ENCODE measurements at places on chromosomes 5 and 9.

DNA sequence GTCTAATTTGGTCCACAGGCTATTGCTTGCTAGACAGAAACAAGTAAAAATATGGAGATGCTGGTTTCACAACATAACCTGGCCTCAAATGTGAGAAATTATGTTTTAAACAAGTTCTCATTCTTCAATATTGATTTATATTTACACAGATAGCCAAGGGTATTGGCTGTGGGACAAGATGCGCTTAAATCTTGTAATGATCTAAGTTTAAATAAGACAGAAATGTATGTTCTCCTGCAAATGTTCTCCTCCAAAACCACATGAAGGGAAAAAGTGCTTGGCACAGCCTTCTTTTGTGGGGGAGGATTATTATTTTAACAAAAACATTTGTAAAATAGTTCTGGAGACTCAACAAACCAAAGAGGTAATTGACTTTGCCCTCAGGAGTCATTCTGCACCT lies 356.0 kb downstream of the DMAC1 start:
- no peak for DNase-seq

- DNase-seq = no peak
Measured at GRCh38 chr5:154647114-154647760, 107.9 kb upstream of the LARP1 start.

DNA sequence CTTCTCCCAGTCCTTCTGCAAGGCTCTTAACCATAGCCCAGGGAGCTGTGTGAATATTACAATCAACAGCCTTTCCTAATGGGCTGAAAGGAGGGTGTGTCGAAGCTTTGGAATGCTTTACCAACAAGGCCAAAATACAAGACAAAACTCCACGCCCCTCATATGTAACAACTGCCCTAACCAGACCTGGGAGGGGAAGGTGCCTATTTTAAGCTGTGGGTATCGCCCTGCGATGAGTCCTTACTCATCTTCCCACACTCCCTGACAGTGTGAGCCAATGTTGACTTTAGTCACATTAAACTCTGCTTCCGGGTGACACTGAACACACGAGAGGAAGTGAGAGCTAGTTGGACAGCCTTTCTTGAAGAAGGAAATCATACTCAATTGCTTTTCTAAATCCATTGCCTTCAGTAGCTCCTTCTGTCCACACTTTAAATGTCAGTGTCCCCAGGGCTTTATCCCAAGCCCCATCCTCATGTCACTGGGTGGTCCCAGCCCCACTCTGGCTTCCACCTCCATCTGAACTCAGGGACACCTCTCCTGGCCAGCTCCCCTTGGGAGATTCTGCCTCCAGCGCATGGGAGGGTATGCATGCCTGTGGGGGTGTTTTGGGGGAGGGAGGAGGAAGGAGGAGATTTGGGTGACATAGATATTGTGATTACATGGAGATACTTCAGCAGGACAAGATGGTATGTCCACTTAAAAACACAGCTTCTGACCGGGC lies 6.5 kb upstream of the TBC1D9B start:
- DNase-seq = no peak

DNA sequence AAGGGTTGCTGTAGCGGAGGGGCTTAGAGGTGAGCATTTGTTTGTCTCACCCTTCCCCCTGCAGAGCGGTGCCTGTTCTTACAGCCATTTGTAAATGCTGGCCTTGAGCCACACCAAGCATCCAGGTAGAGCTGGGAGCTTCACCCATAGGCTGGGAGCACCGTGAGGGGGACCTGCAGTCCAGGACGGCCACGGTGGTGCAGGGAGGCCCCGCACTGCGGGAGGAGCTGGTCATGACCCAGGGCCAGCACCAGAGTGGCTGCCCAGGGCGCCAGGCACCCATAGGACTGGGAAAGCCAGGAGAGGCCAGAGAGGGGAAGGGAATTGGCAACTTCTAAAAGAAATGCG lies 197.3 kb upstream of the ADAMTS16 start:
- DNase-seq = no peak

DNA sequence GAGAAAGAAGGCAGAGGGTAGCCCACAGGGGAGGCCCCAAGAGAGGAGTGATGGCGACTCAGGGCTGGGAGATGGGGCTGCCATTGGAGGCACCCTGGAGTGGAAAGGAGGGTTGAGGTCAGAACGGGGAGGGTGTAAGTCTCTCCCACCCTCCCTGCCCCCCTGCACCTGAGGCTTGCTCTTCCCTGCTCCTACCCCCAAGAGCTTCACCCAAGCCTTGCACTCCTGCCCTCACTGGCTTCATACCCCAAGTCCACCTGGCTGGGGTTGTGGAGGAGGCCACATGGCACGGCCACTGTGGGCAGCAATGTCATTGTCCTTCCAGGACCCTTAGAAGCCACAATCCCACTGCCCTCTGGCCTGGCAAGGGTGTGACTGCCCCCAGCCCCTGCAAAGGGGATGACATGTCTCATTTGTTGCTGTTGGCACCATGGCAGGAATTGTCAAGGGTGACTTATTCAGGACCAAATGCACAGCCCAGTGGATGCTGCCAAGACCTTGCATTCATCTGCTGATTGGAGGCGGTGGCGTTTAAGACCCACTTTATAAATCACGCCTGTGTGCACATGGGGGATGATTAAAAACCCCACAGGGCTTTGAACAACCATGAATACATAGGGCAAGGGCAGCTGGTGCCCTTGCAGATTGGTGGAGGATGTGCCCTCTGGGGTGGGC lies 47.6 kb upstream of the RNU6ATAC start:
- DNase-seq = no peak

- no peak for DNase-seq
Measured at GRCh38 chr5:59568161-59568560, 325.4 kb downstream of the PDE4D start.

DNA sequence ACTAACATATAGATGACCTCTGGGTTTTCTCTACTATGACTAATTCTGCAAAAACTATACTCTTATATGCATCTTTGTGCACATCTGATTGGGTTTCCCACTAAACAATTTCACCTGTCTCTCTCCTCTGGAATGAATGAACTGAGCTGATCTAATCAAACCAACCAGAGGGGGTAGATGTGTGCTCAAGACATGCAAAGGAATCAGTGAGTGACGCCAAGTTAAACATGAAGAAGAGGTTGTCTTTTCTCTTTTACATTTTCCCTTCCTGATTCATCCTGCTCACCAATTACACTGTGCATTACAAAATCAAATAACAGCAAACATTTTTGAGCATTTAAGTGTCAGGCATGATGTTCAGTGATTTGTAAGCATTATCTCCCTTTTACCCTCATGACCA lies 29.6 kb upstream of the GRXCR2 start:
- no peak for DNase-seq

DNA sequence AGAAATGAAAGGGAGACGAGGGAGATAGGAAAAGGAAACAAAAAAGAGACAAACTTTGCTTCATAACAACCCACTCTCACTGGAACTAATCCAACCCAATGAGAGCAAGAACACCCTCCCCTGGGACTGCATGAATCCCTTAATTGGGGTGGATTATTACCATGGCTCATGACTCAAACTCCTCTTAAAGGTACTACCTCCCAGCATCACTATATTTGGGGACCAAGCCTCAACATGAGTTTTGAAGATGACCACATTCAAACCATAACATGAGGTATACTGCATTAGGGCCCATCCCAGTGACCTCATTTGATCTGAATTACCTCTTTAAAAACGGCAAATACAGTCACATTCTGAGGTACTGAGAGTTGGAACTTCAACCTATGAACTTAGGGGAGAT lies 8.0 kb downstream of the MTAP start:
- no peak for DNase-seq

DNA sequence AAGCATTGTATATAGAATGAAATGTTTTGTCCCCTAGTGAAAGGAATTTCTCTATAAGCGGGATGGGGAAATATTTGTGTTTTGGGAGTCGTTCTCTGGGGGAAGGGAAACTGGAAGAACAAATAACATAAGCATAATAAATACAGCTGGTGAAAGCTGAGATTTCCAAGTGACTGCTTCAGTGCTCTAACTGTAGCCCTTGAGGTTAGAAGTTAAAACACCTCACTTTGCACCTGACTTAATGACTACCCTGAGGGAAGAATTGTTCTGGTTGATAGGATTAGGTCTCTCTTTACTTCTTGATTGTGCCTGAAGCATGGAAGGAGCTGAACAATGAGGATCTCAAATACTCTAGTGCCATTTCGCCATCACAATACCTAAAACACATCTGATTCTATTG lies 307.4 kb downstream of the MAN2A1 start:
- no peak for DNase-seq

DNA sequence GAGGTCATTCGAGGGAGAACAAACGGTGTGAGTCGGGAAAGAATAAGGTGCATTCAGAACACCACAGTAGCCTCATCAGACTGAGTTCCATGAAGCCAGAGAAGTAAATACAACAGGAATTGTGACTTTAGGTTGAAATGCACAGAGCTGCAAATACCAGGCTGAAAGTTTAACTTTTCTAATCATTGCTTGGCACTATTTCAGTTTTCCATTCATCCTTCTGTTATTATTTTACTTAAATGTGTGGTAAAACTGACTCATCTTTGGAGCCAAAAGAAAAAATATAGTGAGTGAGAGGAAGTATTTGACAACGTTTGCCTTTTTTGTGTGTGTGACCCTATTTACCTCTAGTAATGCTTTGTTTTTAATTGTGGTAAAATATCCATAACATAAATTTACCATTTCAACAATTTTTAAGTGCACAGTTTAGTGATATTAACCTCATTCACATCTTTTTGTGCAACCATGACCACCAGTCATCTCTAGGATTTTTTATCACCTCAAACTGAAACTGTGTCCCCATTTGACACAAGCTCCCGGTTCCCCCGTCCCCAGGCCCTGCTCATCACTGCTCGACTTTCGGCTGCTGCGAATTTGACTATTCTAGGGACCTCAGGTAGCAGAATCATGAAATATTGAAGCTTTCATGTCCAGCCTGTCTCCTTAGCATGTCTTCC lies 166.8 kb downstream of the HSD17B3 start:
- no peak for DNase-seq

DNA sequence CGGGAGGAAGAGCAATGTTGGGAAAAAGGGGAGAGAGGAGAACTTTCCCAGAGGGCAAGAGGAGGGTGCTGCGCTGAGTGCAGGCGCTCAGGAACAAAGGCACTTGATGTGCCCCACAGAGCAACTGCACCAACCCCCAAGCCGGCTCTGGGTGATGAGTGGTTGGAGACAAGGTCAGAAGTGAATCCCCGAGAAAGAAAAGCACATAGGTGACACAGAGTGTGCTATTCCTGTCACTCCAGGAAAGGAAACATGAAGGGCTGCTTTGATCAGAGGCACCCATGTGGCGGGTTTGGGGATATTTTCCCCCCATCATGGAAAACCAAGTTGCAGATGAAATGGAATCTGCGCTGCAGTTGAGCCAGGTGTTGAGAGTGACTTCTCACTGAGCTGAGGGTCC lies 20.7 kb upstream of the SLC25A48 start:
- DNase-seq = no peak

GRCh38 chr9:69079186-69079585 lies 43.6 kb downstream of the FXN start:
- no peak for DNase-seq

DNA sequence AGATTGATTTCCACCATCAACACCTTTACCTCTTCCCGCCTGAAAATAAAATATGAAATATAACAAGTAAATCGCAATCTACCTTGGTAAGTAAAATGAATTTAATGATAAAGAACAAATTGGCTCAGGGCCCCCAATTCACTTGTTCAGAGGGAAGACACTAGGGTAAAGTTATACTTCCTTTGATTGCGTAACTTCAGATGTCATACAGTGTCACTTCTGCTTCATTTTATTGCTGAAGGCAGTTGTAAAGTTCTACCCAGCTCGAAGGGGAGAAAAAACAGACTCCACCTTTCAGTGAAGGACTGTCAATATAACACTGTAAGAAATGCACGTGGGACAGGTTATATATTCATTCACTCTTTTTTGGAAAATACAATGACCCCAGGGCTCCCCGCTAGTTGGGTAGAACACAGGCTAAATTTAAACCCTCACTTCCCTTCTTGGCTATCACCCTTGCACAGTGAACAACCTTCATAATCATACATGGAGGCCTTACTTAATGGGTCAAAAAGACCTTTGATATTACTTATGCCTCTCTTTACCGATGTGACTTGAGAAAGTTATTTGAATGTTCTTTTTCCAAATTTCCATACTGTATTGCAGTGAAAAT lies 848.8 kb downstream of the MAT2B start:
- no peak for DNase-seq

DNA sequence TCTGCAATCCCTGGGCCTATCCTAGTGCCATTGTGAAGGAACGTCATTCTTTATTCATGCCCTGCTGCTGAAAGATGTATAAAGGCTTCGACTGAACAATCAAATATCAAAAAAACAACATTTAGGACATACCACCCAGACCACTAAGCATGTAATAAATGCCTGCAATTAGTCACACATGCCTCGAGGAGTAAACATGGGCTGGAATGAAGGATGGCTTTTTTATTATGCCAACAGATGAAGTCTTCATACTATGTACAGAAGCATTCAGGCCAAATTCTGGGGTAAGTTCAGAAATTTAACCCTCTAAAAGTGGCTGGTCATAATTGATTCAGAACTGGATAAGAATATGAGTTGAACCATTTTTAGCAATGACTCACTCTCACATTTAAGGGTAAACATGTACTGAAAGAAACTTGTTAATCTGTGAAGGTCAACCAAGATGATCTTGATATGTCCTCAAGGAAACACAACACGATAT lies 38.1 kb downstream of the FAM240B start:
- no peak for DNase-seq

- no peak for DNase-seq
Measured at GRCh38 chr9:136622538-136622948, 40.2 kb upstream of the EGFL7 start.

GRCh38 chr5:96977228-96977627 lies 41.3 kb downstream of the LNPEP start:
- DNase-seq = no peak

DNA sequence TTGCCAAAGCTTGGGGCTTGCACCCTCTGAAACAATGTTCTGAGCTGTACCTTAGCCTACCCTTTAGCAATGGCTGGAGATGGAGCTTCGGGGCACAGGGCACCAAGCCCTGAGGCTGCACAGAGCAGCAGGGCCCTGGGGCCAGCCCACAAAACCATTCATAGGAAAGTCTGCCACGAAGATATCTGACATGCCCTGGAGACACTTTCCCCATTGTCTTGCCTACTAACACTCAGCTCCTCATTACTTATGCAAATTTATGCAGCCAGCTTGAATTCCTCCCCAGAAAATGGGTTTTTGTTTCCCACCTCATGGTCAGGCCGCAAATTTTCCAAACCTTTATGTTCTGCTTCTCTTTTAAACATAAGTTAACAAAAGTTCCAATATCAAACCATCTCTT lies 105.7 kb downstream of the DTWD2 start:
- DNase-seq = no peak

- no peak for DNase-seq
Measured at GRCh38 chr9:114375386-114376175, 12.2 kb downstream of the AKNA start.

DNA sequence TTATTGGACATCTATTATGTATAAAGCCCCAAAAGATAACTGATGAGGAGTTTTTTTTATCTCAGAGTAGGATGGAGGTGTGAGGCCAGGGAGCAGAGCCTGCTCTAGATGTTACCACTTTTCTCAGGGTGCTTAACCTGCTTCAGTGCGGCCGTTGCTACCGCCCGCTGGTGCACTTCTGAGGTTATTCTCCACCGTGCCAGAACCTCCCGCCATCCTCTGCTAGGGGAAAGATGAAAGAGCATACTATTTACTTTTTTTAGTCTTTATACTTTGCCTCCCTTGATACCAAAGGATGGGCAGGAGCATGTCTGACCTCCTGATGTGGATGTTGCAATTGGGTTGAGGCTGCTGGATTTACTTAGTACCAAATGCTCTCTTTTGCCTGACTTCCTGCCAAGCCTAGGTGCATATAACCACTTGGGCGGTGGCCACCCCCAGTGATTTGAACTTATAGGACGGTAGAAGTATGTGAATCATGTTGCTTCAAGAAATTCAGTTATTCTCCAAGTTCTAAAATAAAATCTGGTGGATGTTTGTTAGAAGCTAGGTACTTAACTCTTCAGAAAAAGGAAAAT lies 71.1 kb upstream of the HSPB3 start:
- no peak for DNase-seq

Measured in hippocampal formation (tissue), 2 donors.